ENCODE measurements at places on chromosomes 7 and 10. TPM values are rescaled to one million over a fixed set of nuclear protein-coding genes. Genes with fewer than 3 reads are reported as not detected.

- H3K4me1 ChIP-seq = no peaks in the 10 kb centered on the region
- no peak for DNase-seq
- H3K4me3 ChIP-seq = no peak overlapping the region
- no peaks in the 10 kb centered on the region for H3K27me3 ChIP-seq
- H3K27ac ChIP-seq = peak overlapping the region; percentile 34
- no peaks in the 10 kb centered on the region for H3K36me3 ChIP-seq
Measured at GRCh38 chr7:41059796-41060195, 643.1 kb downstream of the INHBA start.

- H3K4me3 ChIP-seq = no peak overlapping the region
- DNase-seq = no peak
- H3K27me3 ChIP-seq = no peaks in the 10 kb centered on the region
Measured at GRCh38 chr10:133375357-133376115, 2.4 kb upstream of the ECHS1 start.

DNA sequence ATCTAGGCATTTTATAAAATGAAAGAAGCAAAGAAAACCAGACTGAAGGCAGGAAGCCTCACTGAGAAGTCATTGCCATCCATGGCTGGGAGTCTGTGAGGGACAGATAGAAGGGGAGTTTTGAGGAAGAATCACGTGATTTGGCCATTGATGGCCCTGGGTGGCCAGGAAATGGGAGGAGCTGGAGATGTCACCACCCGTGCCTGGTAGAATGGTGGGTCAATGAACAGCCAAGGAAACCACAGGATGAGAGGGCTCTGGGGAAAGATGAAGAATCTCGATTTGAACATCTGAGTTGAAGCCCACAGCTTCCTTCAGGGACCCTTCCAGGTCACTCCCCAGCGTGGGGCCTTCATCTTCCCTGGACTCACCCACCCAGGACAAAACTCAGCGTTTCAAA, 103.3 kb upstream of the CHST15 start:
- no peak overlapping the region for H3K4me3 ChIP-seq
- DNase-seq = no peak
- H3K27ac ChIP-seq = no peak overlapping the region

- no peak for DNase-seq
- H3K27ac ChIP-seq = no peak overlapping the region
- H3K4me3 ChIP-seq = no peak overlapping the region
Measured at GRCh38 chr7:79823246-79823951, 311.2 kb upstream of the GNAI1 start.

DNA sequence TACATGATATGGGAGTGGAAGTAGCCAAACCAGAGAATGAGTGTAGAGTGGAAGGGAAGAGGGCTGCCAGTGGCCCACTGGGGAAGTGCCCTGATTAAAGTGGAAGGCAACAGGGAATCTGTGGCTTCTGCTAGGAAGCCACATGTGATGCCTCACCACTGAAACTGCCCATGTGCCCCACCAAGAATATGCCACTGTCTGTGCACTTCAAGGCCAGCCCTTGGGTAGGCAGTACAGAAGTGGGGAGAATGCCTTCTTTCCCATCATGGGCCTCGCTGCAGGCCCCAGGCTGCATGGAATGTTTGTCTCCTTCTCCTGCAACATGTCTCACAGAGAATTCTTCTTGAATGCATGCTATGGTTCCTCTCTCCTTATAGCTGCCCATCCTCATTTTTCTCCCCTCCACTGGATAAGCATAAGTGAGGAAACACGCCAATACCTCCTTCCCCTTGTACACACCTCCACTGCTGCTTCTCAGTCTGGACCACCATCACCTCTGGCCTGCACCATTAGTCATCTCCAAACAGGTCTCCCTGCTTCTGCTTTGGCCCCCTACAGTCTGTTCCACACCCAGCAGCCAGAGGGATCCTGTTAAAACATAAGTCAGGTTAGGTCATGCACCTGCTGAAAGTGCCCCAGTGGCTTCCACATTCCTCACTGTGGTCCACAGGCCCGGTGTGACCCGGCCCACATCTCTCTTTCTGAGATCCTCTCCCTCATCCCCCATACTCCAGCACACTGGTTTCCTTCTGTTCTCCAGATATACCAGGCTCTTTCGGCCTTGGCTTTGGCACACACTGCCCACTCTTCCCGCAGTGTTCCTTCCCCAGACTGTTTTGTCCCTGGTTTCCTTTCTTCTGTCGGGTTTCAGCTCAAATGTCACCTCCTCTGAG, 37.1 kb downstream of the SNX10 start:
- H3K36me3 ChIP-seq = no peaks in the 10 kb centered on the region
- H3K4me3 ChIP-seq = no peak overlapping the region
- H3K4me1 ChIP-seq = no peaks in the 10 kb centered on the region

- H3K27me3 ChIP-seq = no peaks in the 10 kb centered on the region
- H3K4me3 ChIP-seq = no peak overlapping the region
Measured at GRCh38 chr10:61834519-61834918, 67.0 kb upstream of the ARID5B start.

DNA sequence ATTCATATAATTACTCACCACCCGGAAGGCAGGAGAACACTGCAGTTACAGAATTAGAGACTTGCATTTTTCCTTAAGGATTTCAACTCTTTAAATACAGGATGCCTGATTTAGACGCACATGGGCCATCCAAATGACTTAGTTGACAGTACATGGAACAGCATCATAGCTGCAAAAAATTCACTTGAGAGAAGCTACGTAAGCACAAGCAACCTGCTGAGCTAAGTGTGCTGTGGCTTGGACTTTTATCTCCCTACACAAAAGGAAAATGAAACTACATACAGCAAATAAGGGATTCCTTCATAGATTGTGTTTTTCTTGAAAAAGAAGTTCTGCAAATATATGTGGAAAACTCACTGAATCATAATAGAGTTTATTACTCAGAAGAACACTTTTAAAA, 152.6 kb downstream of the POU6F2 start:
- DNase-seq = no peak
- no peak overlapping the region for H3K4me3 ChIP-seq
- peaks cover 10% of the 10 kb centered on the region for H3K27me3 ChIP-seq
- H3K36me3 ChIP-seq = no peaks in the 10 kb centered on the region
- H3K4me1 ChIP-seq = no peaks in the 10 kb centered on the region

Gene CLEC5A
- total RNA-seq = 1.6 TPM

DNA sequence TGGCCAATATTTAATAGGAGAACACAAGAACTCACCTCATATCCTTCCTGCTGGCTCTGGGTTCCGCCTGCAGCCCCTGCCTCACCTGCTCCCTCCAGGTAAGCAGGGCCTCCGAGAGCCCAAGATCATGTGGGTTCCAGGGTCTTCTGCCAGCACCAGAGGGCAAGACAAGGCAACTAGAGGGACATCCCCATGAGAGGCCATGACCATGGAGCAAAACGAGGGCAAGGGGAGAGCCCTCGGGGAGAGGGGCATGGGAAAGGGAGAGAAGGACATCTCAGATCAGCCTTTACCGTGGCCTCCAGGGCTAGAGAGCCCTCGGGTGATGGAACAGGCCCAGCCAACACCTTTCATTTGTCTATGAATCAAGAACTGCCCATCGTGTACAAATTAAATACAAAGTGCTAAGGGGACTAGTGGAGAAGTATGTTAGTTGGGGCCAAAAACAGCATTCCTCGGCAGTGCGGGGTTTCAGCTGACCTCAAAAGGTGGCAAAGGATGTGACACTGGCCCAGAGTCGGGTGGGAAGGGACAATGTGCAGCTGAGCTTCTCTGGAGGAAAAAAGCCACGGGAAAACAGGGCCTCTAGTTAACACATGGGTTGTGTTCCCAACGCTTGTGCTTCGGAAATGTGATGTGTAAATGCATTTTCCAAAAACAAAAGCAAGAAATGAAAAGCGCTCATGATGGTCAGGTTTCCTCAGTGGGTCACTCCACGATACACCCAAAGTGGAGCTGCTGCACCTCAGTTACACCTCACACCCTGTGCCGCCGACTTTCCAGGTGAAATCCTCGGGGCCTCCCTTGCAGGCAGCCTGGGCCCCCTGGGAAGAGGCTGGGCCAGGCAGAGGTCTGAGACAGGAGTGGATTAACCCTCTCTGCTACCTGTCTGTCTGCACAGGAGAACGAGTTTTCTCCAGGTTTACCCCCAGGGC, 2.0 kb downstream of the AOC1 start:
- no peak overlapping the region for H3K4me3 ChIP-seq
- no peaks in the 10 kb centered on the region for H3K4me1 ChIP-seq
- no peaks in the 10 kb centered on the region for H3K27me3 ChIP-seq
- DNase-seq = no peak
- H3K27ac ChIP-seq = no peak overlapping the region

Gene ANKRD22
- total RNA-seq = 0.59 TPM

DNA sequence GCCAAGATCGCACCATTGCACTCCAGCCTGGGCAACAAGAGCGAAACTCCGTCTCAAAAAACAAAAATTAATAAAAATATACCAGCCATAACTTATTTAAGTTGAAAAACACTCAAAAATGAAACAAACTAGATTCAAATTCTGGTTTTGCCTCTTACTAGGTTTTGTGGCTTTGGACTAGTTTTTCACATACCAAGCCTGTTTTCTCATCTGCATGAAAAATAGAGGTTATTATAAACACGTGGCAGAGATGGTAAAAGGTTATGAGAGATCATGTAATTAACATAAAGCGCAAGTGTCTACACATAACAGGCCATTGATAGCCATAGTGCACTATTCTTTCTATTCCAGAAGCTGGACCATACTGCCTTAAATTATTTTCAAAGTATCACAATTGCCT, 35.5 kb upstream of the CABCOCO1 start:
- no peaks in the 10 kb centered on the region for H3K27me3 ChIP-seq
- H3K4me1 ChIP-seq = no peaks in the 10 kb centered on the region
- H3K4me3 ChIP-seq = no peak overlapping the region
- no peaks in the 10 kb centered on the region for H3K36me3 ChIP-seq

Gene PAPOLB
- 0.33 TPM for total RNA-seq

Gene MSMB
- 7.2 TPM for total RNA-seq

DNA sequence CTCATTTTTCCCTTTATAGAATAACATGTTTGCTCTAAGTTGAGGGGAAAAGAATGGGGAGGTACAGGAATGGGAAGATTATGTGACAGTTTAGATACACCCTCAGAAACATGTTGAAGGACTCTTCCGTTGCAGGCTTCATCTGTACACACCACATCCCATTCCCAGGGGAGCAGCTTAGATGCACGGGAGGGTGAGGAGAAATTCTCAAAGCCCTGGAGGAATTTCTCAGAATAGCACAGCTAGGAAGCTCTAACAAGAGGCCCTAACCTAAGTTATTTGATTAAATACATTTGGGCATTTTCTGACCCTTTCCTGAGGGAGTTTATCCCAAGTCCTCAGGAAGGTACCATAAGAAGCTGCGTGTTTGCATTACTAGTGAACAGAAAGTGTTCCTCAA, 660.2 kb upstream of the IGFBP3 start:
- DNase-seq = no peak
- H3K27me3 ChIP-seq = no peaks in the 10 kb centered on the region
- H3K36me3 ChIP-seq = no peaks in the 10 kb centered on the region
- H3K27ac ChIP-seq = no peak overlapping the region

Measured in breast epithelium (tissue), 4 donors.